ENCODE measurements at places on chromosomes 5 and 9.

DNA sequence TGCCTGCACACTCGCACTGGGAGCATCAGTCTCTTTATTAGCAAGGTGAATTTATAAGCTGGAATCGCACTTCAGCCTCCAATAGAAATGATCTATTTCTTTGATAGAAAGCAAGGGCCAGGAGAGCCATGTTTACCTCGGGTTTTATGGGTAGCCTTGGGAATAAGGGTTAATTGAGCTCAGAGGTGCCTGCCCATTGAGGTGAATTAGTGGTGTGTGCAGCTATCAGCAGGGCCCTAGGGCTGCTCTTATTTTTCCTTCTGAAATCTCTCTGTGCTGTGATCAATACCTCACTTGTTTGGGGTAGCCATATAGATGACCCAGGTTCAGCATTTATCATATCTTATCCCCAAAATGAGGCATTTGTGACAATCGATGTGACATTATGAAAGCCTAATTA, 297.8 kb downstream of the EBF1 start:
- no peak for DNase-seq

- no peak for DNase-seq
These were observed 206.3 kb downstream of the BNC2 start for GRCh38 chr9:16664211-16664610.

- DNase-seq = no peak
These were observed 316.3 kb downstream of the FAM170A start for GRCh38 chr5:119945691-119946090.

GRCh38 chr9:108801949-108802348, 53.8 kb downstream of the ACTL7B start:
- DNase-seq = no peak

GRCh38 chr9:126906091-126906490, 8.5 kb upstream of the RALGPS1 start:
- DNase-seq = peak; percentile 89

- DNase-seq = peak; percentile 23
These were observed 1.1 kb upstream of the DNAJB5 start for GRCh38 chr9:34988218-34989002.

GRCh38 chr5:111348661-111349329, 124.6 kb downstream of the CAMK4 start:
- DNase-seq = no peak

GRCh38 chr5:5360941-5361520, 61.4 kb upstream of the ICE1 start:
- DNase-seq = no peak

DNA sequence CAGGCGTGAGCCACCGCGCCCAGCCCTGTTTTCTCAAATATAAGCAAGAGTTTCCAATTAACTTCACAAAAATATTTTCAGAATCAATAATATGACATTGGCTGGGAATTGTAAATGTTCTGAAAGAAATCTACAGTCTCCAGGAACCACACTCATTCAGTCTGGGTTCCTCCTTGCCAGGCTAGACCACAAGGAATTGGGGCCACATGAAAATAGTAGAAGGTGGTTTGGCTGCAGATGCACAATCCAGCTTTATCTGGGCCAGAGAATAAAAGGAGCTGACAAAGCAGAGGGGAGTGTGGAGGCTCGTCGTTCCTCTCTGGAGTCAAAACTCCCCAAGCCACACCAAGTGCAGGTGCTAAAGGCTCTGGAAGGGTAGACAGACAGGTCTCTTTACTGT, 92.0 kb upstream of the OSMR start:
- no peak for DNase-seq

DNA sequence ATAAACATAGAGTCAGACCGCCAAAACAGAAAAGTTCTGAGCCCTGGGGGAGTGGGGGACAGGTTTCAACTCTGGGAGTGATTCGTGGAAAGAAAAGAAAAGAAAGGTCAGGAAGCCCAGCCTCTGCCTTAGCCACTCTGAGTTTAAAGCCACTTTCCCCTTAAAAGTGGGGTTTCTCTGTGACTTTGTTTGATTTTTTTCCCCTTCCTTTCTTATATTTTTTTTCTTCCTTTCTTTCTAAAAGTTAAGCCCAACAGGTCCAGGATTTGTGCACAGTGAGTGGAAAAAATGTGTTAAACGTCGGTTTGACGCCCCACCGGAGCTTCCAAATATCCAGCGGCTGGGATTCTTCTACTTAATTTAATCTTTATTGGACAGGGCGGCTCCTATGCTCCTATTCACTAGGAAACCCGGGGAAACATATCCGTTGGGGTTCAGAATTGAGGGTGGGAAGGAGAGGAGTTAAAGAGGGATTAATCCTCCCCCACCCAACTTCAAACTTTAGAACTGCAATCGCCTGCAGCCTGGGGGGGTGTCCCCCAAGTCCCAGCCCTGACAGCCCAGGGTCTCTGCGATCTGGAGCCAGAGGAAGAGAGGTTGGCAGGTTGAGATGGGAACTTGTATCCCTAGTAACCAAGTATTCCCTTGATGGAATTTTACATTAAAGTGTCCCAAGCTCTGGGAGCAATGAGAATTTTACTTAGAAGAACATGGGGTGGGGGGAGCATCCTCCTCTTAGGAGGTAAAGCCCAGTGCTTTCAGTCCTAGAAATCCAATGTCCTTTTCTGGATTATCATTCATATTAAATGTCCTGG, 6.3 kb downstream of the NR2F1-AS1 start:
- DNase-seq = no peak

- DNase-seq = peak; percentile 9
These were observed 44.6 kb upstream of the BASP1 start for GRCh38 chr5:17172791-17173190.

GRCh38 chr5:174222891-174223290, 177.4 kb downstream of the NSG2 start:
- no peak for DNase-seq
